ENCODE measurements at places on chromosomes 7 and 10.

GRCh38 chr7:16644636-16645592 lies 640 bp downstream of the ANKMY2 start:
- DNase-seq, result peak; percentile 14

GRCh38 chr7:23593706-23594105 lies 3.5 kb upstream of the CCDC126 start:
- DNase-seq, result no peak

DNA sequence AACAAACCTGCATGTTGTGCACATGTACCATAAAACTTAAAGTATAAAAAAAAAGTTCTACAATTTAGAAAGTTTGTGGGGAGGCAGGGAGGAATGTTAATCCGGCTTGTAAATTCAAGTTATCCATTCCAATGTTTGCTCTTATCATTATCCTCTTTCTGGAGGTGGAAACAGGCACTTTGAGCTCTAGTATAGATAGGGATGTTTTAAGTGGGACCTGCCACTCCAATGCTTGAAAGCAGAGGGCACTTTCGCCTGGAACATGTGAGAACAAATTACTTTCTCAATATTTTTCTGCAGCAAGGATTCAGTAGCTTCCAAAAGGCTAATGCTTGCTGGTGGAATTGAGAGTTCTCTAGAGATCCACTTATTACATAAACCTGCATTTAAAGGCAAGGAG lies 45.6 kb downstream of the FEZF1 start:
- DNase-seq, result no peak

- no peak for DNase-seq
These were observed 15.0 kb upstream of the DNMBP start for GRCh38 chr10:100024748-100025147.

- DNase-seq, result no peak
These were observed 22.9 kb downstream of the ZNF775 start for GRCh38 chr7:150401861-150402631.

- DNase-seq, result no peak
These were observed 253.6 kb downstream of the SORCS3 start for GRCh38 chr10:104894681-104895080.

- no peak for DNase-seq
These were observed 85.8 kb upstream of the EGFR start for GRCh38 chr7:54932818-54933543.

DNA sequence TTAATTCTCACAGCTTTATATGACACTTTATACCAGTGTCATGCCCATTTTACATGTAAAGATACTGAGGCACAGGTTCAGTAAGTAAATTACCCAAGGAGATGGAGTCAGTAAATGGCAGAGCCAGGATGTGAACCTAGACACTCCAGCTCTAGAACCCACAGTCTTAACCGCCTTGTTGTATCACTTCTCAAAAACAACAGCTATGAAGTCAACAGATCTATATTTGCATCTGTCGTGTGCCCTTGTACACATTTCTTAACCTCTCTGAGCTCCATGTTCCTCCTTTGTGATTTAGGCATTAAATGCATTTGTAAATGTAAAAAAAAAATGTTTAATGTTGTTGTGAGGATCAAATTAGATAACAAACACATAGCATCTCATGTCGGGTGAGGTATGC lies 716.2 kb downstream of the SUGCT start:
- no peak for DNase-seq
